ENCODE measurements at places on chromosomes 4 and X.

DNA sequence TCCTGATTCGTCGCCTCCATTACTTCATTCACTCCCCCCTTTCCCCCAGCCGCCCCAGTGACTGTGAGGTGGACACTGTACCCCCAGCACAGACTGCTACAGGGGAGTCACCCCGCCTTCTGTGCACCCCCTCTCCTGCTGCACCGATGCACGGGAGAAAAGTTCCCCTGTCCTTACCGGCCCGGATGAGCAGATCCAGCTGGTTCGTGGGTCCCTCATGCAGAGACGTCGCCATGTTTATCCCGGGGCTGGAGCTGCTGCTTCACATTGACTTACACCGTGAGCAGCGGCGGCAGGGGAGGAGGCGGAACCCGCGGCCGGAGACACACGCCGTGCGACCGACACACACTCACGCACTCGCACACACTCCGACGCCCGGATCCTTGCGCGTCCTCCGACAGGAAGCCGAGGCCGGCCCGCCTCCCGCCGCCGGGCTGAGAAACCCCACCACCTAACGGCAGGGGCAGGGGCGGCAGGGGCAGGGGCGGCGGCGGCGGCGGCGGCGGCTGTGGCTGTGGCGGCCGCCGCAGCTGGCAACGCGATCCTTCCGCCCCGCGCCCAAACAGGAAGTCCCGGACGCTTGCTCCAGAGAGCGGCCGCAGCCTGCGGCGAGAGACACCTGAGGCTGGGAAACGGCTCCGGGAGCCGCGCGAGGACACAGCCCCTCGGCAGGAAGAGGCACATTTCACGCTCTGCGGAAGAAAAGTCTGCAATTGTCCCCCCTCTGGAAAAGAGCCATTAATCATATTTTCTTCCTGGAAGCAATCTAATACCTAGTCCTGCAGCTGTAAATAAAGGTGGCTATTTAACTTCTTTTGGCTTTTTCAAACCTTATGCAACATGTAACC is 68.6 kb downstream of the NOCT start:
- H3K4me3 ChIP-seq = peak overlapping the region; percentile 71
- no peaks in the 10 kb centered on the region for H3K27me3 ChIP-seq
- peaks cover 3% of the 10 kb centered on the region for H3K4me1 ChIP-seq
- H3K27ac ChIP-seq = peak overlapping the region; percentile 87

DNA sequence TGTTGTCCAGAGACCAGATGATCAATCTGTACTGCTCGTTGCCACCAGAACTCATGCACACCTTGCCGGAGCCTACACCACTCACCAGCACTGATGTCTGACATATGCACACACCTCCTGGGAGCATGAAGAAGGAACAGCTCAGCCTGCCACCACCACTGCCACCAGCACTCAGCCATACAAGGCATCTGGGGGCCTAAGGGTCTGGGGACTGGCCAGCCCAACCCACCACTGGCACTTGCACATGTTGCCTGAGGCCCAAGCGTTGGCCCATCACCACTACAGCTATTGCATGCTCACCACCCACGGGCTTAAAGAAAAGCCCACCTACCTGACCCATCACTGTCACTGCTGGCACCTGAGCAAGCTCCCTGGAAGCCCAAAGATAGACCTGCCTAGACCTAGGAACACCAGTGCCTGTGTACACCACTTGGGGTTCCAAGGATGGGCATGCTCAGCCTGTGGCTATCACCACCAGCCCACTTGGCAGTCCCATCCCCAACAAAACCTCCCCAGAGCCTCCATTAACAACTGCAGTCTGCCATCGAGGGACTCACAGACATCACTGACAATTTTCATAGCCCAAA is 174.3 kb upstream of the GRID2 start:
- H3K27me3 ChIP-seq = no peaks in the 10 kb centered on the region
- DNase-seq = no peak
- H3K27ac ChIP-seq = no peak overlapping the region

- H3K27me3 ChIP-seq = no peaks in the 10 kb centered on the region
- H3K4me1 ChIP-seq = peaks cover 14% of the 10 kb centered on the region
- H3K36me3 ChIP-seq = no peaks in the 10 kb centered on the region
These were observed 751.8 kb upstream of the POU3F4 start for GRCh38 chrX:82756272-82756671.

DNA sequence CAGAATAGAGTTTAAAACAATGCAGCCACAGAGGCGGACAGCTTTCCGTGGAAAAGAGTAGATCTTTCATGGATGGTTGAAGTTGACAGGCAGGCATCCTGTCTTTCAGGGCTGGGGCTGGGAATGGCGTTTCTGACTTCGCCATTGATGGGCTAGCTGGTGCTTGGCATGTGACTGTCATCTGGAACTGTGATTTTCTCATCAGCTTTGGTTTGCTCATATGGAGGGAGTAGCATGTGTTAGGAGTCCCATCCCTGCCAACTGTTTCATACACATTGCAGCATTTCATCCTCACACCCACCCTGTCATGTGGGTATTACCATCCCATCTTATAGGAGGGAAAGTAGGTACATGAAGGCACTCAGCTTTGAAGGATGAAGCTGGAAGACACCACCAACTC is 49.2 kb upstream of the STX18 start:
- H3K4me3 ChIP-seq = no peak overlapping the region
- H3K27me3 ChIP-seq = no peaks in the 10 kb centered on the region
- H3K27ac ChIP-seq = no peak overlapping the region
- no peak for DNase-seq
- peaks cover 6% of the 10 kb centered on the region for H3K4me1 ChIP-seq

- no peak overlapping the region for H3K27ac ChIP-seq
- no peak overlapping the region for H3K4me3 ChIP-seq
- no peaks in the 10 kb centered on the region for H3K27me3 ChIP-seq
- no peak for DNase-seq
These were observed 6.5 kb upstream of the GJB1 start for GRCh38 chrX:71216485-71216884.

GRCh38 chr4:7092026-7092425 is 24.2 kb upstream of the GRPEL1 start:
- H3K27me3 ChIP-seq = no peaks in the 10 kb centered on the region
- H3K4me1 ChIP-seq = no peaks in the 10 kb centered on the region
- no peak for DNase-seq
- H3K4me3 ChIP-seq = no peak overlapping the region

GRCh38 chr4:33494150-33494549 is 2750.2 kb downstream of the ARAP2 start:
- no peaks in the 10 kb centered on the region for H3K36me3 ChIP-seq
- H3K27me3 ChIP-seq = no peaks in the 10 kb centered on the region
- H3K4me3 ChIP-seq = no peak overlapping the region
- no peak overlapping the region for H3K27ac ChIP-seq

DNA sequence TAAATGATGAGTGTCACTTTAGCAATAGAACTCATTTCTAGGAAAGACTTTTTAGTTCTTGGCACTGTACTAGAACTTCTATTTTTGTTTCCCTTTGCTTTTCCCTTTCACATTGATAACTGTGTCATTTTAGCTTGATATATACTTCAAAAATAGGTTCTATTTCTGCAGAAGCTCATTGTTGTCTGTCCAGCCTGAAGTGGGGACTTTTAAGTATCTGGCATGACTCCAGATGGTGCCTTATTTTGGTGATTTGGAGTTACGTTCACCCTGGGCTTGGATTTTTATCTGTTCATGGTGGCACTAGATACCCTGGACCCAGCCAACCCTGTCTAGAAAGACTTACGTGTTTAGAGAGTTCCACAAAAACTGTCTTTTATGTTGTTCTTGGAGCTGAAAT is 3.4 kb downstream of the ABHD18 start:
- no peak overlapping the region for H3K4me3 ChIP-seq
- no peak for DNase-seq
- H3K4me1 ChIP-seq = peaks cover 5% of the 10 kb centered on the region
- H3K36me3 ChIP-seq = peaks cover 16% of the 10 kb centered on the region

GRCh38 chr4:106614441-106614840 is 245.9 kb upstream of the GIMD1 start:
- H3K4me3 ChIP-seq = no peak overlapping the region
- H3K4me1 ChIP-seq = peaks cover 26% of the 10 kb centered on the region
- H3K36me3 ChIP-seq = no peaks in the 10 kb centered on the region

GRCh38 chrX:154430916-154431315 is 2.4 kb downstream of the ATP6AP1 start:
- no peak for DNase-seq
- no peaks in the 10 kb centered on the region for H3K27me3 ChIP-seq
- peaks cover 7% of the 10 kb centered on the region for H3K36me3 ChIP-seq
- H3K4me3 ChIP-seq = no peak overlapping the region

DNA sequence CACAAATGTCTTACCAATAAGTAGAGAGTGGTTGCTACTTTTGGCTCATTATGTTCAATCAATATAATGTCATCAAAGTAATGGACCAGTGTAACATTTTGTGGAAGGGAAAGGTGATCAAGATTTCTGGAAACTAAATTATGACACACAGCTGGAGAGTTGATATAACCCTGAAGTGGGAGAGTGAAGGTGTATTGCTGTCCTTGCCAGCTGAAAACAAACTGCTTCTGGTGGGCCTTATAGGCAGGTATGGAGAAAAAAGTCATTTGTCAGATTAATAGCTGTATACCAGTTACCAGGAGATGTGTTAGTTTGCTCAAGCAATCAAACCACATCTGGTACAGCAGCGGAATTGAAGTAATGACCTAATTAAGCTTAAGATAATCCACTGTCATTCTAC is 17.3 kb upstream of the GUCY1B1 start:
- no peak overlapping the region for H3K4me3 ChIP-seq
- H3K27ac ChIP-seq = no peak overlapping the region
- no peak for DNase-seq
- no peaks in the 10 kb centered on the region for H3K4me1 ChIP-seq
- H3K27me3 ChIP-seq = no peaks in the 10 kb centered on the region
- no peaks in the 10 kb centered on the region for H3K36me3 ChIP-seq

GRCh38 chr4:89212666-89213381 is 94.8 kb downstream of the GPRIN3 start:
- H3K27ac ChIP-seq = no peak overlapping the region
- DNase-seq = no peak
- no peaks in the 10 kb centered on the region for H3K27me3 ChIP-seq
- no peak overlapping the region for H3K4me3 ChIP-seq
- H3K36me3 ChIP-seq = no peaks in the 10 kb centered on the region
- H3K4me1 ChIP-seq = no peaks in the 10 kb centered on the region
